CD4-positive, alpha-beta memory T cell (primary cell): ENCODE measurements at places on chromosomes 1 and 21. TPM values are rescaled to one million over a fixed set of nuclear protein-coding genes. Genes with fewer than 3 reads are reported as not detected.

DNA sequence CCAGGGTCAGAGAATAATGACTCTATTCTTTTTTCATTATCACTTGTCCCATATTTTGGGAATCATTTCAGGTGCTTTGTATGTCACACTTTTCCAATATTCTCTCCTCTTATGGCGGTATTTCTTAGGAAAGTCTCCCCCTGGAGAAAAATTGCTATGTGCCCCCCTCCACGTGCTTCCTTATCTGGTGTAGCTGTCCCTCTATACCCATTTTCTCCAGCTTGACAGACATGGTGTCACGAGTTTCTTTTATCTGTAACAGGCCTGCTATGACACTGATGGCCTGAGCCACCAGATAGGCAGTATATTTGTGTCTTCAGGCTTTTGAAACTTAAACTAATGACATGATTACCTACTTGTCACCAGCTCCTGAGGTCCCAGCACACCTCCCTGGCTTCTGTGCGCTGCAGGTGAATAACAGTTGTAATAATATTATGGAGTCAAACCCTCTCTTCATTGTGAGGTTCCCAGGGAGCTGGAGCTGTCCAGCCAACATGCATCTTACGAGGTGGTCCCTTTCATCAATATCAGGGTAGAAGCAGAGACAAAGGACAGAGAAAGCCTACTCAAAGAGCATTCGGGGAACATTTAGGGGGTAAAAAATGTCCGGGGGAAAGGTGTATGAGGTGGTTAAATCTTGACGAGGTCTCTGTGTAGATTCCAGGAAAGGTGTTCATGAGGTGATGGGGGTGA, 71.2 kb upstream of the DUSP10 start:
- DNase-seq: no peak

DNA sequence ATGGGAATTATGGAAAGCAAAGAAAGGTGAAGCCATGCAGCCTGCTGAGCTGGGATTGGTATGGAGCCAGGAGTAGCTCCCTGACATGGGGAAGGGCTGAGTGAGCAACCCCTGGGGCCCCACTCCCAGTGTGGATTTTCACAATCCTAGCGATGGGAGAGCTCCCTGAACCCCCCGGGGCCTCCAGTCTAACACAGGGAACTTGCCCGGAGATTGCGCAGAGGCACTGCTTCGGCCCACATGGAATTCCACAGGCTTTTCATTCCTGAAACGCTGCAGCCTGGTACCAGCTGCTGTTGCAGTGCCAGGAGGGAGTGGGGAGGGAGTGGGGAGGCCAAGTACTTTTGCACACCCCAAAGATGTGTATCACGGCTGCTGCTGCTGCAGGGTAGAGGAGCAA, 110.4 kb upstream of the C21orf91 start:
- no peak for DNase-seq

DNA sequence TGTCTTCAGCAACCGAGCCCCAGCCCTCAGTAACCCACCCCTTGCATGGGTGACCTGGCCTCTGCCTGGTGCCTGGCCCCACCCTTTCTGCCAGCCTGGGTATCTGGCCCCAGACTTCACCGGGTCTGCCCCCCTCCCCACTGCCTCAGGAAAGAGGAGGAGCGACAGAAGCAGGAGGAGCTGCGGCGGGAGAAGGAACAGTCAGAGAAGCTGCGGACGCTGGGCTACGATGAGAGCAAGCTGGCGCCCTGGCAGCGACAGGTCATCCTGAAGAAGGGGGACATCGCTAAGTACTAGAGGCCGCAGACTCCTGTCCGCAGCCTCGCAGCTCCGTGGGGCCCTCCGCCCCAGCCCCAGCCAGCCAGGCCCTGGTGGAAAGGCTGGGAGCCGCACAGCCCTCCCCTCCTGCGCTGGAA, 6.1 kb downstream of the TNFRSF25 start:
- peak; percentile 72 for DNase-seq

GRCh38 chr1:110800079-110800478, 72.9 kb upstream of the CD53 start:
- DNase-seq: no peak

GRCh38 chr1:183215076-183215720, 29.1 kb downstream of the LAMC2 start:
- no peak for DNase-seq

DNA sequence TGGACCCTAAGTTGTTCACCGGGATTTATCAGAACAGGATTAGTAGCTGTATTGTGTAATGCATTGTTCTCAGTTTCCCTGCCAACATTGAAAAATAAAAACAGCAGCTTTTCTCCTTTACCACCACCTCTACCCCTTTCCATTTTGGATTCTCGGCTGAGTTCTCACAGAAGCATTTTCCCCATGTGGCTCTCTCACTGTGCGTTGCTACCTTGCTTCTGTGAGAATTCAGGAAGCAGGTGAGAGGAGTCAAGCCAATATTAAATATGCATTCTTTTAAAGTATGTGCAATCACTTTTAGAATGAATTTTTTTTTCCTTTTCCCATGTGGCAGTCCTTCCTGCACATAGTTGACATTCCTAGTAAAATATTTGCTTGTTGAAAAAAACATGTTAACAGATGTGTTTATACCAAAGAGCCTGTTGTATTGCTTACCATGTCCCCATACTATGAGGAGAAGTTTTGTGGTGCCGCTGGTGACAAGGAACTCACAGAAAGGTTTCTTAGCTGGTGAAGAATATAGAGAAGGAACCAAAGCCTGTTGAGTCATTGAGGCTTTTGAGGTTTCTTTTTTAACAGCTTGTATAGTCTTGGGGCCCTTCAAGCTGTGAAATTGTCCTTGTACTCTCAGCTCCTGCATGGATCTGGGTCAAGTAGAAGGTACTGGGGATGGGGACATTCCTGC, 3.9 kb upstream of the OLFML3 start:
- DNase-seq: no peak

DNA sequence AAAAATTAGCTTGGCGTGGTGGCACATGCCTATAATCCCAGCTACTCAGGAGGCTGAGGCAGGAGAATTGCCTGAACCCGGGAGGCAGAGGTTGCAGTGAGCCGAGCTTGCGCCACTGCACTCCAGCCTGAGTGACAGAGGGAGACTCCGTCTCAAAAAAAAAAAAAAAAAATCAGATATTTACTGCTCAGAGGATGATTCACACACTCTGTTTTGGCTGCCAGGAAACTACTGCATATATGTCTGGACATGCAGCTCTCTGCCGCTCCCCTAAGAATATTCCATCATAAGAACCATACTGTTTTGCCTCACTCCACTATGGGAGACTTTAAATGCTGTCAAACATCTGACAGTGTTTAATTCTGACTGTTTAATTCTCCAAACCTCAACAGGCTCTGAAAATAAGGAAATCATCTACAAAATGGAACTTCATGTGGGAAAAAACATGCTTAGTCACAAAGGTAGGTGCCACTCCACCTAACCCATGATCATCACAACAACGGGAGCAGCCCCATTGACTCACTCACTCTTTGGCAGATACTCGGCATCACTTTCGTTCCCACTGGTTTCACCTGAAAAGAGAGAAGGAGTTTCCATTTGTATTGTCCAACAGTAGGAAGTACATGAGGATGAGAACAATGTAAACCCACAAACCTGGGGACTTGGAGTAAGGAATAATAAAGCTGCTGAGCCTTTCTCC, 29.3 kb upstream of the BCAS2 start:
- DNase-seq: no peak

MRPL9 gene
- total RNA-seq: 82.8 TPM

GRCh38 chr1:151680826-151681225, 35.8 kb downstream of the CELF3 start:
- DNase-seq: no peak

IVNS1ABP gene
- 179 TPM for total RNA-seq

DNA sequence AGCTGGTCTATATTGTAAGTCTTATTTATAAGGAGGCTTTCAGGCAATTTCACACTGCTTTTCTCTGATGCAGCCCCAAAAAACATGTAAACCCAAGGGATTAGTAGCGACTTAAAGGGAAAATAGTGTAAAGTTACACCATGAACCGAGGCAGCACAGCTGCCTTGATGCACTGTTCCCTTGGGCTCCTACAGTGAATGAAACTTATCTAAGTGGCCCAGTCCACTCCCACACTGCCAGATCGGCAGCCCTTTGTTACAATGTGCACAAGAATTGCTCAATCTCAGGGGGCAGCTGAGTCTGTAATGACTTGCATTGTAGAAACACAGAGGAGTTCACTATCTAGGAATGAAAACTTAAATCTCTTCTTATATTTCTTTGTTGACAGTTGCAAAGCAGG, 120.8 kb upstream of the ADGRL2 start:
- no peak for DNase-seq

CFHR1 gene
- total RNA-seq: not detected

DMAP1 gene
- 81.7 TPM for total RNA-seq

DNA sequence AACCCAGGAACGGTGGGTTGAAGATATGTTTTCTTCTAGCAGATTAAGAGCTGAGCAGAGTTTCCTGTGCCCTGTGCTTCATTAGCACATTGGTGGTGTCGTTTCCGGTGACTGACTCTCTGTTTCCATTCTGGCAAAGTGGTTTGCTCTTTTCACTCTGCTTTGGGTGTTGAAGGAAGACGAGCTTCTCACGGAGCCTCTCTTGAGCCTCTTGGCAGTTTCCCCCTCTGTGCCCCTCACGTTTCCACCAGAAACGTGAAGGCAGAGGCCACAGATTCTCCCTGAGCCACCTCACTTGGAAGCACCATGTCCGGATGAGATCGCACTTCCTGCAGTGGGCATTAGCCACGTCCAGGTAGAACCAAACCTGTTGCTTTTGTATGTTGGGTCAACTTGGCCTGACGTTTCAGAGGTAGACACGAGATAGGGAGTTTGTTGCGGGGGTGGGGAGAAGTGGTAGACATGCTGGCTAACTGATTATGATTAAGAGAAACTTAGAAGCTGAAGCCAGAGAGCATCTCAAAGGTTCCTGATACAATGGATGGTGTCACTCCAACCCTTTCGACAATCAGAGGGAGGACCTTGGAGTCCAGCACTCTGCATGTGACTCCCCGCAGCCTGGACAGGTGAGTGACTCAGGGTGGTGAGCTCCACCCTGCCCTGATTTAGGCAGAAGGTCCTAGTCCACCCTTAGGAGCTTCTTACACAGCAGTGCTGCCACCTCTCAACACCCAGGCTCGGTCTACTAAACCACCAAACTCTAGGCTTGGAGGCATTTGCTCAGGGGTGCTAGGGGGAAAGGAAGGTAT, at the start of gene LAX1:
TSS of gene LAX1 (plus strand) at position 155 of the 809 bp plus-strand sequence. CDS start at position 538, 383 bp downstream.
- DNase-seq: peak; percentile 85

PHLDA3 gene
- total RNA-seq: 7.0 TPM

FGR gene
- total RNA-seq: 2.9 TPM

LORICRIN gene
- total RNA-seq: not detected

PAFAH2 gene
- total RNA-seq: 18.3 TPM

DNA sequence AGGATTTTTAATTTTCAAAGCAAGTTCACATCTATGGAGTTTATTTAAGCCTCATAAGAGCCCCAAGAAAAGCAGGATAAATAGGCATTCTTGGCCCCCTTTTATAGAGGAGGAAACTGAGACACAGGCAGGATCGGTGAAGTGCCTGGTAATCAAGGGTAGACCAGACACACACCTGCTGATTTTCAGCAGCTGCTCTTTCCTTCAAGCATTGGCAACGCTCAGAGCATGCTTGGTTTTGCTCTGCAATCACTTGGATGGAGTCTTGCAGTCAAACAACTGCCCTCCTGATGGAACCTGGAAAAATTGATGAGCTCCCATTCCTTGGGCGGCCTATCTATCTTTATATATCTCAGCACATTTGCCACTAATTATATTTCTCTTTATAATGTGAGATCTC, 478.9 kb upstream of the CAMK1G start:
- no peak for DNase-seq

DNA sequence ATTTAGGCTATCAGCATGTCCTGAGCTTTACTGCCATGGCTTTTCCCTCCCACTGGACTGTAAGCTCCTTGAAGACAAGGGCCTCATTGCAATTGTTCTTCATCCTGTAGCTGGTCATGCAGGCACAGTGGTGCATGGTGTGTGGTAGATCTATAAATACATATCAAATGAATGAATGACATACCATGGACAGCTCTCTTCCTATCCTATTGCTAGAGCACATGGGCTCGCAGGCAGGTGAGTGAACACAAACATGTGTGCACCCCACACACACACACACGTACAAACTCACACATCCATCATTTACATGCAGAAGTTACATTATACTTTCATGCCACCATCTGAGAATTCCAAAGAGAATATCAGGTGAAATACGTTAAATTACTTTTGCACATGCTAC, 172.9 kb upstream of the RUNX1 start:
- no peak for DNase-seq

DNA sequence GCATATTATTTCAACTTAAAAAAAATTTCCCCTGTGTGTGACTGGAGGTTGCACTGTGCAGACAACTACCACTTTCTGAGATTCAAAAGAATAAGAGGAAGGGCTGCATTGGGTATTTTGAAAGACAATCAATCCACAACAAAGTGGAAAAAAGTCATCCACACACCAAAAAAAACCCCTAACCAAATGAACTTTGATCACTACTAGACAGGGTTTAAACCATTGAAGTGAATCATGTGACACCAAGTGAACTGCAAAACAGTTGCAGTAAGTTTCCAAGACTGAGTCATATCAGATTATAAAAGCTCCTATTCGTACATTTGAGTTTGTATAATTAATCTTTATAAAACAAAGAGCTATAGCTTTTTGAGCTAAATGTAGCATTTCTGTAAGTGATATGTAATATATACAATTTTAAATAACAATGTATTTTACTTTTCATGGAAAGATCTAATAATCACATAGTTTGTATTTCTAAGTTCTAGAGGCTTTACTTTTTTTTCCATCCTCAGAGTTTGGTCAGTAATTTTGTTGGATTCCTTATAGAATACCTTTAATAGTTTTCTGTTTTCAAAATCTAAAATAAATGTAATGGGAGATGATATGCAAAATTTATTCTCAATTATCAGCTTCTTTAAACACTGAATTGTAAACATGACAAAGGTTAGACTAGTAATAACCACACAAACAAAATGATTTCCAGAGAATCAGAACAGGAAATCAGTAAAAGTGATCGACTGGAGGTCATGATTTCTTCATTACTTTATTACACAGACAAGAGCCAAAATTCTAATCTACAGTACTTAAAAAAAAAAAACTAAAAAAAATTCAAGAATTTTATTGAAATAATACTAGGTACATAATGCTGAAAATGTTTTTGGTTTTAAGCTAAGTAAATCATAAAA, 50.5 kb upstream of the GFI1 start:
- DNase-seq: peak; percentile 84

FAM3B gene
- total RNA-seq: not detected

DNA sequence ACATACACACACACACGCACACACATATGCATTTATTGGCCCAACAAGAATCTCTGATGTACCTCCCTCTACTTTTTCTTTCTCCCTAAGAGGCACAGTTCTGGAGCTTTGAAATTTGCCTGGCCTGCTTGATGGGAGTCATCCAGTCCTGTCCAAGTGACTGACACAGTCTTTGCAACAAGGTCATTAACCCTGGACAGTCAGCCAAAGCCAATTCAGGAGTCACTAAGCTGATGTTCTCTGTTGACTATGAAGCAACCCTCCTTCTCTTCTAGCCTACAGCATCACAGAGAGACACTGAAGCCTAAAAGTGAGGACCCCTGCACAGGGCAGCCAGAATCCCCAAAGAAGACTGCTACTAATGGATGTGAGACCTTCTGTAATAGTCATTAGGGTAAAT, 123.1 kb downstream of the HHIPL2 start:
- no peak for DNase-seq

- no peak for DNase-seq
Measured at GRCh38 chr1:223207293-223208066, 64.4 kb upstream of the TLR5 start.
